ENCODE measurements at places on chromosomes 2 and 18.

DNA sequence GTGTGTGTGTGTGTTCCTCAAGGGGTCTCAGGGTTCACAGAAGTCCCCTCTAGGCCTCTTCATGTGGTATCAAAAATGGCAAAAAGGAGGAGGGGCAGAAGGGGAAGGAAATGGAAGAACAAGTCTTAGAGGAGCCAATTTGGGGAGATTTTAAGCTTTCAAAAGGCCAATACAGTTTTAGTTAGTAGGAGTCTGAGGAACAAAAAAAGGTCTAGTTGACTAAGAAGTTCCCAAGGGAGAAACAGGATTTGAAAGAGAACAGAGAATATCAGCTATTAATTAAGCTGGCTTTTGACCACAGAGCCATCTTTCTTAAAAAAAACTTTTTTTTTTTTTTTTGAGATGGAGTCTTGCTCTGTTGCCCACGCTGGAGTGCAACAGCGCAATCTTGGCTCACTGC is 7.1 kb downstream of the RNF125 start:
- DNase-seq: no peak

GRCh38 chr18:74197705-74198341 is 49.5 kb downstream of the TIMM21 start:
- DNase-seq: no peak

DNA sequence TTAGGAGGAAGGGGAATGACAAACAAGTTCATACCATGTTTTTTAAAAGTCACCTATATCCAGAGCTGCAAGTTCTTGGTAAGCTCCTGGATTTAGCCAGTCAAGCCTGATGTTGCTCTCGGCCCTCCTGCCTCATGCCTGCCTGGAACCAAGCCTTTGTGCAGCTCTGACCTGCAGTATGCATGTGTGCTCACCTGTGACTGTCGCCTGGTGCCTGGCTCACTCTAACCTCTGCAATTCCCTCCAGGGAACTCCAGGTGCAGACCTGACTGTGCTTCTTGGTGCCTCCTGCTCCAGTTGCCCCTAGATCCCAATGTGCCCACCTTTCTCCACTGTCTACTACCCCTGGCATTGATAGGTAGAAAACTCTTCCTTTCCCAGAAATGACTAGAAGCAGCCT is 85.1 kb upstream of the ZBTB14 start:
- no peak for DNase-seq

DNA sequence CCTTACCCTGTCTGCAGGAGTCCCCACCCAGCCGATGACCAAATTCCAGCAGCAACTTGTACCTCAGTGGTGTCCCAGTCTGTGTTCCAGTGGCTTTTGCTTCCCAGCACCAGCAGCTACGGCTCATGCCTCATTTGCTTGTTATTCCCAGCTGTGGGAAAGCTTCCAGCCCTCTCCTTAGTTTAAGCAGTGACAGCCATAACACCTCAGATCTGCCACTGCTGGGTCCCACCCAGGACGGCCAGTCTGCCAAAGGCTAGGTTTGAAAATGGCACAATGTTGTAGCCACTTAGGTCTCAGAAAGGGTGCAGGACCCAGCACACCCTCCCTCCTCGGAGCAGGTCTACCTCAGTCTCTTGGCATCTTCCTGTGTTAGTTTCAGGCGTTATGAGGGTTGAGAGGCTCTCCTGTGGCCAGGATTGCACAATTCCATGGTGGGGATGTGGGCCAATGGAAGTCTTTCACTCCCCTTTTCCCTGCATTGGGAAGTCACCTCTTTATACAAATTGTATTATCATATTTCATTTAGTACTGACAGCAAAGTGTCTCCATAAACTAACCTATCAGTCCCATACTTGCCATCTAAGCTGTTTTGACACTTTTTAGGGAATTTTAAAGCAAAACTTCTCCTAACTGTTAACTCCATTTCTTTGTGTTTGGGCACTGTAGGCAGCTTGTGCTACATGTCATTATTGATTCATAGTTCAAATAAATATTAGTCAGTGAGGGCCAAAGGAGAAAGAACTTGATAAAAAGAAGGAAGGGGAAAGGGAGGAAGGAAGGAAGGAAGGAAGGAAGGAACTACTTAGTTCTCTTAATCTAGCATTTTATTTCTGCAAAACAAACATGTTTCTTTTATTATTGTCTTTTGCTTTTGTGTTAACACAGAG is 62.9 kb upstream of the FAM110C start:
- no peak for DNase-seq

- DNase-seq: no peak
Measured at GRCh38 chr2:21289989-21290388, 166.2 kb downstream of the TDRD15 start.

- no peak for DNase-seq
Measured at GRCh38 chr2:201452058-201452921, 750 bp downstream of the STRADB start.

- no peak for DNase-seq
Measured at GRCh38 chr2:208017721-208018120, 7.6 kb downstream of the PLEKHM3 start.

DNA sequence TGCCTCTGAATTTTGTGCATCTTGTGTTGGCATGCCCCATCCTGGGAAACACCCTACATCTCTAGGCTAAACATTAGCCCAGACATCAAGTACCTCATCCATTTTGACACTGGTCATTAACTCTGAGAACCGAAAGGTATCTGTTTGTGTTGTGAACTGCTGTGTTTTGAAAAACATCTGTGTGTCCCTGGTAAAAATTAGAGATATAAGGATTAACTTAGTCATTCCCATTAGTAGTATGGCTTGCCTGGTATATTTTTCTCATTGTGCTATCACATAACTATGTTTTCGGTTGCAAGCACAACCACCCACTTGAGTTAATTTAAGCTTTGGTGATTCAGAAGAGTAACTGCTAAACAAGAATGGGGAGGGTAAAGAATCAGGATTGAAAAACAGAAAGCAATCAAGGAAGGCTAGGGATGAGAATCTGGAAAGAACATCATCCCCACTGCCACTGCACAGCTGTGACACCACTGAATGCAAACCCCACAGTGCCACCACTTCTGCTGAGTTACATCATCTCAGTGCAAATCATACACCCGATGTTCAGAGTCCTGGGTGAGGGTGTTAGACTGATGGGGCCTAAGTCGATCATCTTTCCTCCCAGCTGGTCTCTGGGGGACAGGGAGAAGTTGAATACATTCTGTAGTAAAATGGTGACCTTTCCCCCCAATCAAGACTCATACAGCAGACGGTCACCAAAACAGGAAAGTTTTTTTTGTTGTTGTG is 234.0 kb downstream of the EPHA4 start:
- DNase-seq: no peak

- DNase-seq: no peak
Measured at GRCh38 chr2:173099271-173099670, 23.6 kb downstream of the MAP3K20 start.

DNA sequence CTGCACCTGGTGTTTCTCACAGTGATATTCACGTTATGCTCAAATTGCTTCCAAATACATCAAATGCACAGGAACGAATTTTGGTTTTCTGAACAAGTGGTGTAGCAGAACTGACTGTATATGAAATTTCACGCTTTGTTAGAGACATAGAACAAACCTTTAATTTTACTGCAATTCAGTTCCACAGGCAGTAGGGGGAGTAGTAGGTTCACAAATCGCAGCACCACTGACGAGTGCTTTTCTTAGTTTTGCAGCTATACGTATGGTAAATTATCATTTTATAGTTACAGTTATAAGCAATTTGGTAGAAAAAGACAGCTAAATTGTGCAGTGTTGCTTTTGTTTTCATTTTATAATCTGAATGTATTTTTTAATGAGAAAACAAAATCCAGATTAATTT is 113.3 kb downstream of the KIAA1328 start:
- DNase-seq: no peak

DNA sequence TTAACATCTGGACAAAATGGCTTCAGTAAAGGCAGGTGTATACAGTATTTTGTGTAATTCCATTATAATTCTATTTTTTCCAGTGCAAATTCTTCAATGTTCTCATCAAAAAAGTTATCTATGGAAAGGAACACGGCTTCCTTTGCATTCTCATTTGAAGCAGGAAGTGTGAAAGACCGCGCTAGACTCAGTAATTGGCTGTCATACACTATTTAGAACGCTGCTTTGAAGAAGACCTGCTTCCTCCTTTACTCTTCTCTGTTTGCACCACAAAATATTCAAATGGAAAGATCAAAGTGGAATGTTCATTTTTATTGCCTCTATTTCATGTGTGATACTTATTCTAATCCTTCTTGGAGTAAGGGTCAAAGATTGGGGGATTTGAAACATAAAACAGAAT is 883.7 kb downstream of the TSN start:
- no peak for DNase-seq

All from effector memory CD8-positive, alpha-beta T cell (primary cell).